OCI-LY7 (cell line): ENCODE measurements at places on chromosomes 2 and 18. TPM values are rescaled to one million over a fixed set of nuclear protein-coding genes. Genes with fewer than 3 reads are reported as not detected.
A peak's percentile ranks its signal among the peaks of the same experiment; 100 is the strongest.

DNA sequence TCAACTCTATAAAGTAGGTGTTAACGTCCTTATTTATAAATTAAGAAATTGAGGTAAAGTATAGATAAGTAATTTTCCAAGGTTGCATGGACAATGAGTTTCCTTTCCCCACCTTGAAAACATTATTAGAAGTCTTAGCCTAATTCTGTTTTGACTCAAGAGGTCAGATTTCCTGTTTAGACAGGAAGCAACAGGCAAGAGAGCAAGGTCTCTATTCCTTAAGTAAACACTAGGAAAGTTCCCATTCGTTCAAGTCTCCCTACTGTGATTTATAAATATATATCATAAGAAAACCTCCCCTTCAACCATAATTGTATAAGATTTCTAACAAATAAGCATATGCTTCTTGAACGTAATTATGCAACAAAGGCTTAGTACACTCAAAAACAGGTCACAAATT is 40.3 kb downstream of the CLASP1 start:
- no peak for DNase-seq

DNA sequence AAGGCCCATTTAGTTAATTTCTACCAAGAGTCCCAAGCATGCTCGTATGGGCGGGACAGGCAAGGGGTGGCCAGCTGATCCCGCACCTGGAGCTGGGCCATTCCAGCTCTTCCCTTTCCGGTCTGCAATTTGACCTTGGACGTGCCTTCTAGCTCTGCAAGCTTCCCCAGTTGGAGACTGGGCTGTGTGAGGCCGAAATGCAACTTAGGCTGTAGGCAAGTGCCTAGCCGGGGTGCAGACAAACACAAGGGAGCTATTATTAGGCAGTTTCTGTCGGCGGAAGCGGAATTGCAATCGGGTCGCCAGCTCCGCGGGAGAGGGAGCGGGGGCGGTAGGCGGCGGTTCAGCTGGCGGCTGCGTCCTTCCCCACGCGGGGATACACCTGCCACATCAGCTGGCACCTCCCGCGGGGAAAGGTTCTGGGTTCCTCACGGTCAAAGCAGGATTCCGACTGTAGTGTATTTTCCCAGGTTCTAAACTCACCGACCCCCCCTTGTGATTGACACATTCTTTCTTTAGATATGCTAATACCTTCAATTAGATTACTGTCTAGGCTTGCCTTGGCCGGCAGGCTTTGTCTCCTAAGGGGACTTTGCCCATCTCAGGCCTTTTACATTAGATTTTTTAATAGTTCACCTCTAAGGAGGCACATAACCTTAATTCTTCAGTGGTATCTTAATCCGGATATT is 17.1 kb upstream of the ZNF532 start:
- DNase-seq: no peak

Gene SFTPB
- not detected in 2 replicates for total RNA-seq

- no peak for DNase-seq
Observed at GRCh38 chr2:207497596-207497995, 32.2 kb upstream of the CREB1 start.

DNA sequence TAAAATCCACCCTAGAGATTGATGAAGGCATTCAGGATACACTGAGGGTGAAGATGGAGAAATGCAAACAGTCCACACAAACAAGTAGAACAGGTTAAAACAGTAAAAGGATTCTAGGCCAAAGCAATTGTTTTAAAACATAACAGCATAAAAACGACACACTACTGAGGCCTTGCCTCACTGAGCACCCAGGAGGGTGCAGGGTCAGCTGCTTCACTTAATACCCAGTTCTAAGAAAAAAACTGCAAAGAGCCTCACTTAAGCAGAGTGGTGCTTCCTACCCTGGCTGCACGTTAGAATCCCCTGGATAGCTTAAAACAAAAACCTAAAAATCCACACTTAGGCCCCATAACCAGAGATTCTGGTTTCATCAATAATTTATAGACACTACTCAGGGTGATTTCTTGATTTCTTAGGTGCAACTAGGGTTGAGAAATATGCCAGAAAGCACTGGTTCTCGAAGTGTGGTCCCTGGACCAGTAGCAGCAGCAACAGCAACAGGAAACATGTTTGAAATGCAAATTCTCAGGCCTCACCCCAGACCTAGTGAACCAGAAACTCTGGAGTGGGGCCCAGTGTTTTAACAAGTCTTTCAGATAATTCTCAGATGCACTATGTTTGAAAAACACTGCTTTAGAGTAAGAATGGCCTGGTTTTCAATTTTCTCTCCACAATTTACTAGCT is 279.1 kb downstream of the ZEB2 start:
- peak; percentile 92 for DNase-seq

Gene SNED1
- total RNA-seq: 13.6 and 15.3 TPM in 2 replicates

- DNase-seq: no peak
Observed at GRCh38 chr2:46557788-46558187, 78.4 kb downstream of the TMEM247 start.

DNA sequence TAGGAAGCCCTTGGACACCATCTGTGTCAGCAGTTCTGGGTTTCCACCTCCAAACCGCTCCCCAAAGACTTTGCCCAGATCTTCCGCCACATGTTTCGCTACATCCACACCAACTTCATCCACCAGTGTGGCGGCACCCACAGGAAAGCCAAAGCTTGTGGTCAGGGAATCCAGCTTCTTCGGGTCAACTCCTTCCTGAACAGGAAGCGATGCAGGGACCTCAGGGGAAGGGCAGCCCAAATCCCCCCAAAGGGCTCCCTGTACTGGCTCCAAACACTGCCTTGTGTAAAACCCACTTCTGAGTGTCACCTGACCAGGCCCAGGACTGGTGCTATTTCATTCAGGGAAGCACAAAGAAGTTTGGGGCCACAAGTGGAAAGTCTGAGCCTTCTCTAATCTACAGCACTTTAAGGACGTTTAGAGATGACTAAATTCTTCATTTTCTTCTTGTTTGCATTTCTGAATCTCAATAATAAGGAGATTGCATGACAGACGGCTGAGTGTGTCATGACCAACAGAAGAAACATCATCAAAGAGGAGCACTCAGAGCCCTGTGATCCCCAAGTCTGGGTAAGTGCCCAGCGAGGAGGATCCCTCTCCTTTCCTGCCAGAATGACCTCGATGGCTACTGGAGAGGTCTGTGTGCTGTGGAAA is 20.8 kb downstream of the GAREM2 start:
- DNase-seq: no peak

DNA sequence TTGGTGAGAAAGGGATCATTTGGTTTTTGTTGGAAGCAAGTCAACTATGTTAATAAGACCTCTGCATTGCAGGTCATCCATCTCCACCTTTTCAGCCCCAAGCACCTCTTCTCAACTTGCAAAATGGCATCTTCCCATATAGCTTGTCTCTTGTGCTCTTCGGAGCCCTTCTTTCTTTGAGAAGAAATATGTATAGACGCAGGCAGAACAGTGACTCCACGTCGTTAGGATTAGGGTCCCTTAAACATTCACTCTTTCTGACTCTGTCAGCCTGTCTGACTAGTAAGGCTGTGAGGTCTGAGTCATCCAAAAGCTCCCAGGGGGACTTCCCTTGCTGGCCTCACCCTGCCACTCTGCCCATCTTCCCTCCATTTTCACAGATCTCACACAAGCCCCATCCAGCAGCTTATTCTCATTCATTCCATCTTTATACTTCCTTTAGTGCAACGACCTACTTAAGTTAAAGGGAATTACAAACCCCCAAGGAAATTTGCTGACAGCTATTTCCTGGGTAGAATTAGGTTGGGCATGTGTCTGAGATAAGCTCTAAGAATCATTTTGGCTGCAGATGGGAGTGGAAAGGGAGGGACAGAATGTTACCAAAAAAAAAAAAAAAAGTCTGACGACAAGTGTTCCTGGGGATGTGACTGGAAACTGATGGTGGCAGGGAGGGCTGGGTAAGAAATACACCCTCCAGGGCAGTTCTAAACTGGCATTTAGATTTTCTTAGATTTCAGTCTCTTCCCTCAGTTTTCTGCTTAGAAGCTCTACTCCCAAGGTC is 37.7 kb upstream of the MEX3C start:
- no peak for DNase-seq

Gene FNDC4
- not detected in 2 replicates for total RNA-seq

- no peak for DNase-seq
Observed at GRCh38 chr2:50929661-50930060, 102.3 kb downstream of the NRXN1 start.

DNA sequence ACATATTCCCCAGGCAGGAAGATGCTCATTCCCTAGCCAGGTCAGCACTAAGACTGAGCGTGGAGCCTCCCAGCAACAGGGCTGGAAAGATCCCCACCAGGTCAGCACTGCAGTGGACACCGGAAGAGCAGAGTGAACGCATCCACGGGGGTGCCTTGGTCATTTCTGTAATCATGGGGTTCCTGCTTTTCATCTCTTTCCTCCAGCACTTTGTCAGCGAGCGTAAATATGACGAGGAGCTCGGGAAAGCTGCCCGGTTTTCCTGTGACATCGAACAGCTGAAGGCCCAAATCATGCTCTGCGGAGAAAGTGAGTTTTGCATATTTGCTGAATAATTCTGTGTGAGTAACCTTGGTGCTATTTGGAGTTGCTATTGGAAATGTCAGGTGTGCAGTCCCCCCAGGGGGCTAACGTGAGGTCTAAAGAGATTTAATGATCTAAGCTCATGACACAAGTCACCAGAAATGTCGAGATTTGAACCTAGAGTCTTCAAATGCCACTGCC is 40.1 kb downstream of the KCTD18 start:
- no peak for DNase-seq

DNA sequence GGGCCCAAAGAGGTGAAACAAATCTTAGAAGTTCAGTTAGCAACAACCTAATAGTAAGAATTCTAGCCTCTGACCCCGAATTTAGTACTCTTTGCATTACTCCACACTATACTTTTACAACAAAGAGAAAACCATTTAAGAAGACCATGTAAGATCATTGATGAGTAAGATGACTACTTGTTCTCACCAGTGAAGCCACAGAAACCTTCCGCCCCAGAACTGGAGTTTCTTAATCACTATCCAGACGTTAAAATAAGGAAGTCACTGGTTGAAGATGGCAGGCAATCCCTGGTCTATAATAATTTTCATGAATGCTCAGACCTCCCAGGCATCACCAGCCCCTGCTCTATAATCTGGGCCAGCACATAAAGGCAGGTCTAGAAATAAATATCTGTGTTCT is 95.0 kb downstream of the TMEM163 start:
- DNase-seq: no peak

DNA sequence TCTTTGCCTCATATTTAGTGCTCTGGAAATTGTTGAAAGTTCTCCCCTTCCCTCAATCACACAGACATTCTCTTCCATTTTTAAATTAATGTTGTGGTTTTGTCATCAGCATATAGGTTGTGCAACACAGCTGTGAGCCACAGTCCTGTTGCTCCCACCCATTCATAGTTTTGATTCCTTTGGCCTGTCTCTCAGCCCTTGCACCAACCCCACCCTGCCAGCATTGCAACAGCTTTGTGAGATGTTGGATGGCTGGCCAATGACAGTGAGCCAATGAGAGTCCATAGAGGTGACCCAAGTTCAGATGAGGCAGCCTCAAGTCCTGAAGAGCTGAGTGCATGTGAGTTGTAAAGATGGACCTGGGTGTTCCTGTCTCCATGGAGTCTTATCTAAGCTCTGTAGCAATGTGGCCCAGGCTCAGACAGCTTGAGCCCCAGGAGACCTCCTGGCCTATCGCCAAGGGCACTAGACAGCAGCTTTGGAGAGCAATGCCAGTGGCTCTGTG is 775.5 kb downstream of the RNF144A start:
- no peak for DNase-seq

GRCh38 chr2:49241991-49242390 is 87.7 kb upstream of the FSHR start:
- DNase-seq: no peak

DNA sequence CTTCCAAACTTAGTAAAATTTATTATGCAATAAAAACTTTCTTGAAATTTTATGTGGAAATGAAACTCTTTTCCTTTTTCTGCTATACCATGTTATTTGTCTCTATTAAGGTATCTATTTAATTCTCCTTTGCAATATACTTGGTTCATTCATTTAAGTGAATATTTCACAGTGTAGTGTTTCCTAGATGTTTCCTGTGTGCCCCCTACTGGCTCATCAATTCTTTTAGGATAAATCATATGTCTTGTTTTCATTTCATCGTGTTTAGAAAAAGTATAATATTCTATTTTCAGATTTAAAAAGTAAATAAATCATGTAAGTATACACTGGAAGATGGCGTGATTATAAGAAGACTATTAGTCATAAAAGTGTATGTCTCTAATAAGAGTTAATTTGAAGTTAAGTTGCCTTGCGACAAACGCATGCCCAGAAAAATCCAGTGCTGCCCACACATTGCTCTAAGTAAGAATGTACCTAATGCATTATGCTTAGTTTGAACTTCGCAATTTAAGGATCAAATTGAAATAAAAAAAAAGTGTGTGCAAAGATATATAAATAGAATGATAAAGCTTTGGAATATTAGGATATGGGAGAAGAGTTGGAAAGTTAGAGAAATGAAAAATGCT is 525.4 kb downstream of the KCNJ3 start:
- peak; percentile 50 for DNase-seq

DNA sequence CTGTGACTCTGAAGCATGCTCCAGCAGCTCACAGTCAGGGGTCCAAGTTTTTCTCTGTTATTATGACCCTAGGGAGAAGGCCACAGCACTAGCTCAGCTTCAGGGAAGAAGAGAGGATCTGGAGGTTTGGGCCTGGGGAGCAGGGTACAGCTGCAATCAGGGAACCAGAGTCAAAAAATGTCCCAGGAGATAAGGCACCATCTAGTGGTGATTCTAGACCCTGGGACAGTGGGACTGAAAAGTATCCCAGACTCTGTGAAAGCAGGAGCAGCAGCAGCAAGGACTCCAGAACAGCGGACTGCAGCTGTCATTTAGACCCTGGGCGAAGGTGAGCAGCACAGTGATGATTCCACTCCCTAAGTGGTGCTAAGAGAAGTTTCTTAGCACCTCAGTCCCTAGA is 278.4 kb upstream of the DDX18 start:
- peak; percentile 3 for DNase-seq

- no peak for DNase-seq
Observed at GRCh38 chr2:127818794-127819425, 7.9 kb upstream of the WDR33 start.

DNA sequence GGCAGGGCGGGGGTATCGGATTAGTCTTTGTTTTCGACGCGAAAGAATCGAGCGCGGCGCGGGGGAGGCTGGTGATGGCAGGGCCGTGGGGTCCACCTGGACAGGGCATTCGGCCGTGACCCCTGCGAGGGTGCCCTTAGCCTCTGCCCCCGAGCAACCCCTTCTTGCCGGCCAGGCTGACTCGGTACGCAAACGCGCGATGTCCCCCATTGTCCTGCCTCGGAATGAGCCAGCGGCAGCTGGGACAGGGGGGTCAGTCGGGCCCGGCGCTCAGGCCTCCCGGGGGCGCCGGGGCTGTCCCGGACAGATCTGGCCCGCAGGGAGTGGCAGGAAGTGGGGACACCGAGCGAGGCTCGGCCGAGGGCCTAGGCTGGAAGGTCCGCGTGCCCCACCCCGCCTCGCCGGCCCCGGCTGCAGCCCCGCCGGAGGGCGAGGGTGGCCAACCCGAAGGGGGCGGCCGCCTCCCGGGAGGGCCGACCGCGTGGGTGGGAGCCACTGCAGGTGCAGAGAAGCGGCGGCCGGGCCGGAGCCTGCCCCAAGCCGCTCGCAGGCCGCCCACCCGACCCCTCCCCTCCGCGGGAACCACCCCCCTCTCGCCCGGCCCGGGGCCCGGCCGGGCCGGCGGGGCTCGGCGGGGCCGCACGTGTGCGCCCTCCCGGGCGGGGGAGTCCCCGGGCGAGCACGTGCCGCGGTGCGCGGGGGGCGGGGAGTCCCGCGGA is at the start of gene TET3:
TSS of gene TET3 (plus strand) at position 708 of the 719 bp plus-strand sequence. CDS start 1,494 bp downstream, outside the sequence.
- peak; percentile 79 for DNase-seq
